Stimulated activated CD4-positive, alpha-beta T cell treated with anti-CD3 and anti-CD28 coated beads, TNF-alpha, amount 100 ng/mL, for 48 hours (primary cell): ENCODE measurements at places on chromosomes 2 and 18.

- no peak for DNase-seq
Observed at GRCh38 chr18:62610351-62610700, 87.5 kb downstream of the ZCCHC2 start.

DNA sequence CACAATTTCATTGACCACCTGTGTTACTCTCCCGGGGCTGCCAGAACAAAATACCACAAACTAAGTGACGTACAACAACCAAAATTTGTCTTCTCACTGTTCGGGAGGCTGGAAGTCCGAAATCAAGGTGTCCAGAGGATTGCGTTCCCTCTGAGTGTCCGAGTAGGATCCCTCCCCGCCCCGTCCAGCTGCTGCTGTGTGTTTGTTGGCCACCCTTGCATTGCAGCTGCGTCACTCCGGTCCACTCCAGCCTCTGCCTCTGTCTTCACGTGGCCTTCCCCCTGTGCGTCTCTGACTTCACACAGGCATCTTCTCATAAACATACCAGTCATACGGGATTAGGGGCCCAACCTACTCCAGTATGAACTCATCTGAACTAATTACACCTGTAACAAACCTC, 251.8 kb upstream of the SMIM21 start:
- no peak for DNase-seq

- no peak for DNase-seq
Observed at GRCh38 chr2:64448041-64448426, 5.9 kb upstream of the LGALSL start.

- DNase-seq = no peak
Observed at GRCh38 chr2:129766374-129766993, 213.0 kb upstream of the RAB6C start.
